A549 treated with DMSO at 1 μM for 4 hours (cell line): ENCODE measurements at places on chromosomes 12 and 14. TPM values are rescaled to one million over a fixed set of nuclear protein-coding genes. Genes with fewer than 3 reads are reported as not detected.

Gene OTOGL
- 0.01 to 0.04 TPM in 2 of 5 replicates, not detected in the others for total RNA-seq

Gene PTCSC3
- not detected in 5 replicates for total RNA-seq

Gene CCDC177
- total RNA-seq = 0.02 TPM in 1 of 5 replicates, not detected in the others

Gene GLIPR1
- total RNA-seq = 26.5 to 37.0 TPM (median 32.3 TPM) in 5 replicates

Gene TMEM229B
- 0.14 to 0.24 TPM (median 0.20 TPM) in 5 replicates for total RNA-seq

Gene KRT73
- not detected in 5 replicates for total RNA-seq

Gene CACNA1C
- total RNA-seq = 0.02 to 0.06 TPM in 2 of 5 replicates, not detected in the others

Gene AGAP2
- total RNA-seq = 0.06 to 0.17 TPM (median 0.13 TPM) in 5 replicates

Gene GPRC5A
- 314 to 517 TPM (median 478 TPM) in 5 replicates for total RNA-seq

Gene CD163L1
- total RNA-seq = 0.42 to 0.91 TPM (median 0.52 TPM) in 5 replicates

Gene OTUB2
- total RNA-seq = 4.2 to 6.7 TPM (median 5.0 TPM) in 5 replicates

Gene CARMIL3
- total RNA-seq = 0.24 to 0.59 TPM (median 0.47 TPM) in 5 replicates

Gene TAS2R9
- not detected in 5 replicates for total RNA-seq

Gene TDRD9
- 0.06 TPM in 1 of 5 replicates, not detected in the others for total RNA-seq

Gene ERBB3
- total RNA-seq = 1.2 to 1.8 TPM (median 1.3 TPM) in 5 replicates

Gene RNF31
- 25.6 to 33.1 TPM (median 29.9 TPM) in 5 replicates for total RNA-seq

Gene KLHL33
- total RNA-seq = not detected in 5 replicates

Gene OVCH1
- total RNA-seq = not detected in 5 replicates

Gene PCK2
- 17.9 to 21.1 TPM (median 19.7 TPM) in 5 replicates for total RNA-seq

Gene MYF5
- total RNA-seq = not detected in 5 replicates

Gene PPP1R1A
- total RNA-seq = 0.07 to 0.08 TPM in 2 of 5 replicates, not detected in the others

Gene SLC5A8
- not detected in 5 replicates for total RNA-seq

Gene ABCB9
- 8.4 to 11.4 TPM (median 8.9 TPM) in 5 replicates for total RNA-seq

Gene TCL1A
- not detected in 5 replicates for total RNA-seq

Gene SLCO1C1
- total RNA-seq = 0.03 to 0.04 TPM in 2 of 5 replicates, not detected in the others

Gene SPIC
- not detected in 5 replicates for total RNA-seq

Gene SPPL3
- total RNA-seq = 40.4 to 54.3 TPM (median 53.0 TPM) in 5 replicates

Gene CEP290
- total RNA-seq = 5.9 to 9.2 TPM (median 8.1 TPM) in 5 replicates

Gene TMPRSS12
- total RNA-seq = not detected in 5 replicates

Gene DCAF4
- 24.4 to 30.1 TPM (median 26.2 TPM) in 5 replicates for total RNA-seq

Gene GDF3
- total RNA-seq = not detected in 5 replicates

Gene EML5
- 0.76 to 1.1 TPM (median 0.84 TPM) in 5 replicates for total RNA-seq

Gene TMCC3
- 1.0 to 1.5 TPM (median 1.3 TPM) in 5 replicates for total RNA-seq

Gene LRCOL1
- not detected in 5 replicates for total RNA-seq

Gene LPCAT3
- 26.9 to 31.8 TPM (median 30.4 TPM) in 5 replicates for total RNA-seq

Gene ESRRB
- total RNA-seq = 0.20 to 0.36 TPM (median 0.20 TPM) in 5 replicates

Gene C12orf50
- 0.07 to 0.10 TPM (median 0.08 TPM) in 4 of 5 replicates, not detected in the other for total RNA-seq

Gene STXBP6
- total RNA-seq = 1.3 to 2.6 TPM (median 1.7 TPM) in 5 replicates

Gene RPL10L
- not detected in 5 replicates for total RNA-seq

Gene FGF6
- total RNA-seq = not detected in 5 replicates

Gene DPY19L2
- total RNA-seq = 1.3 to 2.4 TPM (median 1.8 TPM) in 5 replicates

Gene FITM1
- 0.15 to 0.28 TPM (median 0.24 TPM) in 3 of 5 replicates, not detected in the others for total RNA-seq

Gene TEX52
- not detected in 5 replicates for total RNA-seq

Gene OAS2
- 0.16 to 0.37 TPM (median 0.27 TPM) in 4 of 5 replicates, not detected in the other for total RNA-seq

Gene SCN8A
- total RNA-seq = 1.4 to 2.5 TPM (median 2.1 TPM) in 5 replicates
